ENCODE measurements at places on chromosomes 4 and X.

- no peak for DNase-seq
Observed at GRCh38 chr4:16067515-16067914, 16.3 kb downstream of the PROM1 start.

DNA sequence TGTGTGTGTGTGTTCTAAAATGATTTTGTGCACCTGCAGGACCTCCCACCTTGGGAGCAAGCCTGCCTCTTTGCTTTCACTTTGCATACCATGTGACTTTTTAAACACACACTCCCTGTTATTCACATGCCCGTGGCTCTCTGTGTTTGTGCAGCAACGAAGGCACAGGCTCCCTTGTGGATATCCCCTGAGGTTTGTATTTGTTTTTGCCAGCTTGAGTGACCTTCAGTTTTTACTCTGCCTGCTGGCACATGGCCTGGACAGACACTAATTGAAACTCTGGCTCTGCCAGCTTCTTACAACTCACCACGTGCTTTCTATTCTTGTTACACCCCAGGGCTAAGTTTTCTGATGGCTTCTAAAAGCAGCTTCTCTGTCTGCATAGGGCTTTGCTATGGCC is 885.8 kb downstream of the SH3BGRL start:
- no peak for DNase-seq

- DNase-seq: no peak
Observed at GRCh38 chr4:156290811-156291210, 337.1 kb upstream of the CTSO start.

- no peak for DNase-seq
Observed at GRCh38 chrX:147763131-147763530, 148.6 kb upstream of the FMR1 start.

DNA sequence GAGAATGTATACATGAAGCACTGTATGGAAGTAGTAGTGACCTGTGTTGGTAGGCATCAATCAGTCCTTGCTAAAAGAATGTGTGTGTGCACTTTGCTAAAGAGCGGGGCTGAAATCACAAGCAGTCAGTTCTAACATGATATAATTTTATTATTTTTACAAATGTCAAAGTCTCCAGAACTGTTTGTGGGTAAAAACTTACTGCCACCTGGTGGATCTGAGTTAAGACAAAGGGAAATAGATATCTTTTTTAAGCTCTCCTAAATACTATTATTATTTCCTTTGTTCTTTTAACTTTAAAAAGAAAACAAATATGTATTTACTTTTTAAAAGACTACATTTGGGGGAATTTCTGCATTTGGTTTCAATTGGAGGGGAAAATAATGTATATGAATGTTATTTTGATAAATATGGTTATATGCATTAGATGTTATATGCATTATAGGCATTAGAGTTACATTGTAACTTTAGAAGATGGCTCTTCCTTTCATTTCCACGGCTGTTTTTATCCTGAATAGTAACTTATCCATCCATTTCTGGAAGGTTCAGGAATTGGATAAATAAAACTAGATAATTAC is 7.8 kb upstream of the CLOCK start:
- peak; percentile 48 for DNase-seq

DNA sequence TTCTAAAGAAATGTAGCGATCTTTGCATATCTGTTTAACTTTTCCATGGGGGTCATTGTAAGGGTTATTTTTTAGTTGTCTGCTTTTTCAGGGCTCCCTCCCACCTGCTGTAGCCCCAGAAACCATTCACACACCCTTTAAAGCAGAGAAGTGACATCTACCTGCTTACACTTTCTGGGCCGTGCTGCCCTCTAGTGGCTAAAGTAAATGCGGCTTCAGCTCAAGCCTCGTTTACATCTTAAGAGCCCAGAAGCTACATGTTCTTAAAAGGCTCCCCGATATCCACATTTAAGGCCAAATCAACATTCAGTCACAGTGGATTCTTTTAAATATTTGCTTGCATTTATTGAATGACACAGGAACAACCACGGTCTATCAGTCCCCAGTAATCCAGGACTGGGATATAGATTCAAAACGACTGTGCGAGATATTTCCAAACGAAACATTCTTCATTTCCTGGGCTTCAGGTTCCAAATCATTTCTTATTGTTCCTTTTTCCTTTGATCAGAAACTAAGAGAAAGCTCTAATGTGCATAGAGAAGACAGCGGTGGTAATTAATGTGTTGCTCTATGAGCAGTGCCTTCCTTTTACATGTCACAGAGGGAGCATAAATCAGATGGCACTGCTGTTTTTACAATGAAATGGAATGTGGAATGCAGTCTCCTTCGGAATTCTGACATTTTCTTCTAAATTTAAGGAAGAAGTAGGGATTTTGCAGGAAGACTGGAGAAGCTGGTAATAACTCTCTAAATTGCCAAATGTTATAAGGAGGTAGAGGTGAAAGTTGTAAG is 119.9 kb downstream of the RASGEF1B start:
- peak; percentile 83 for DNase-seq

DNA sequence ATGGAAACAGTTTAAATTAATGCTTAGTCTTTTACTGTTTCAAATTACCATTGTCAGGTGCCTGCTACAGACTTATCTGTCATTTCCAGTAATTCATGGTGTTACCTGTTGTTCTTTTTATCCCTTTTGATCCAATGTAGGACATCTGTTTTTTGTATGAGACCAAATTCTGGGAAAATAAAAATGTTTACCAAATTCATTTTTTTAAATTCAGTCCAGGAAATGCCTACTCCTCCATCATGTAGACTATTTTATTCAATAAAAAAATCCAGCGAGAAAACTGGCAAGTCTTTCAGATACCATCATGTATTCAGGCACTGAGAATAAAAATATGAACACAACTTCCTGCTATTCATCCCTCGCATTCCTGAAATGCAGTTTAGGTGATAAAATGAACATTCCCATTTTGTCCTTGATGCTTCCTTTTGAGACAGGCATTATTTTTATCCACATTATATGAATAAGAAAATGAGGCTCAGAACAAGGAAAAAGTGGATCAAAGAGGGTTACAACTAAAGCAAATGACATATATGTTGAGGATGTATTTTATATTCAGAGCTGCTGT is 584.2 kb downstream of the SPRY1 start:
- no peak for DNase-seq

All from small intestine (tissue), 16 donors.